ENCODE measurements at places on chromosomes 4 and X.

GRCh38 chr4:140246216-140246615 lies 92.2 kb upstream of the MAML3 start:
- DNase-seq = no peak

- DNase-seq = no peak
Observed at GRCh38 chr4:2732526-2732925, 23.6 kb downstream of the TNIP2 start.

DNA sequence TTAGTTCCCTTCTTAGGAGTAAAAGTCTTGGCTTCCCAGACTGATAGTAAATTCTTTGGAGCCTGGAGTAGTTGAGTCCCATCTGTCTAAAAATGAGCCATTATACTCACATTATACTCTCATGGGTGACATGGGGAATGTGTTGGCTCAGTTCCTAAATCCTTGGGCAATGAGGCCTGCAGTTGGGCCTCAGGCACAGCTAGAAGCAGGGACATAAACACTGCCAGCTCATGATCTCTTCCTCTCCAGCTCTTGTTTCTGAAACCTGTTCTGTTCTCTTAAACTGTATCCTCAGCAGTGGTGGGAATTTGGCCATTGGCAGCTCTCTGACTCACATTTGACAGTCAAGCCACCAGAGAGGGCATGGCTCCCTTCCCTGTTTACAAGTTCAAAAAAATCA lies 212.5 kb downstream of the SPATA18 start:
- DNase-seq = no peak

GRCh38 chrX:23610495-23610894 lies 56.8 kb upstream of the PRDX4 start:
- DNase-seq = no peak

GRCh38 chrX:153971450-153972367 lies at the start of gene HCFC1:
Gene HCFC1 (minus strand): TSS chrX:153971818. CDS start chrX:153970840, 978 bp downstream.
- DNase-seq = peak; percentile 86

- no peak for DNase-seq
Observed at GRCh38 chr4:178329226-178329872, 887.1 kb upstream of the AGA start.

DNA sequence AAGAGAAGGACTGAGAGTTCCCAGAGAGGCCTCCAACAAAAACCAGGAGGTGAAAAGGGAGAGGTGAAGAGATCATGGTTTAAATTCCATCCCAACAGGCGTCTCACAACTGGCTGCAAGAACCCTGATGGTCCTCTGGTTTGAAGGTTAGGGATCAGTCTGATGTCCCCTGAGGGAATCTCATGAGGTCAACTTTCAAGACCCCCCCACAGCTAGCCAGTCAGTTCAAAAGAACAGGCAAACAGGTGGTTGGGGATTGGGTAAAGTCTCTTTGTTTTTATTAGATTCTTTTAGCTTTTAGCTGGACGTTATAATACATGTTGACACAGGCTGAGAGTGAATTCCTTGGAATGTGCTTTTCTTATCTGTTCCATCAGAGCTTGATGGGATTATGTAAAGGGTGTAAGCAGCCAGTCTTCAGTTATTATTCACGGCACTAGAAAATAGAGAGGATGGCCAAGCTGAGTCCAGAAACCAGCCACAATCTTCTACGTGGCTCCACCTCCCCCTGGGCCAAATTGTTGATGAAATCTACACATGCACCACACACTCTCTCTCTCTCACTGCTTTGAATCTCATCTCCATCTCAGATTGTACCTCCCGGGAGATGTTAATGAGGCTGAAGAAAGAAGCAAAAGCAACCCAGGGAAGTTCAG lies 20.8 kb downstream of the ENPP6 start:
- no peak for DNase-seq

DNA sequence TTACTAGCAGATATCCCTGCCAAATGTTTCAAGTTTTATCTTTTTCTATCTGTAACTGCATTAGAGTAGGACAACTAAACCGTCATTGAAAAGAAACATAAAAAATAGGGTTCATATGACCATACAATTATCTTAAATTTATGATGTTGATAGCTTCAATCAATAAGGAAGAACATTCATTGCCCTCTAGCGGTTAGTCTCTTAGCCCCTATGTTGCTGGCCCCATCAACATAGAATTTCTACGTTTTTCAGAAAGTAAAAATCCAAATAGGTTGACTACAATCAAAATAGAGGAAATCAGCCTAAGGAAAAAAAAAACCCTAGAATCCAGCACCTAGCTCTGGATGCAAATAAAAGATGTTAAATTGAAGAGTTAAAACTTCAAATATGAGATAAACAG lies 225.1 kb upstream of the ITM2A start:
- no peak for DNase-seq

- no peak for DNase-seq
Observed at GRCh38 chr4:40121515-40121914, 64.9 kb downstream of the N4BP2 start.

- no peak for DNase-seq
Observed at GRCh38 chrX:39162322-39162735, 361.1 kb downstream of the MID1IP1 start.
